ENCODE measurements at places on chromosomes 11 and 22.

- DNase-seq: no peak
These were observed 2.2 kb downstream of the MLC1 start for GRCh38 chr22:50082961-50083461.

- no peak for DNase-seq
These were observed 7.5 kb downstream of the TRIM29 start for GRCh38 chr11:120130176-120130980.

- no peak for DNase-seq
These were observed 403.5 kb upstream of the LUZP2 start for GRCh38 chr11:24093375-24093774.

GRCh38 chr11:118533769-118534729 lies 3.1 kb downstream of the TMEM25 start:
- no peak for DNase-seq

GRCh38 chr22:47681411-47682165 lies 919.1 kb downstream of the TBC1D22A start:
- DNase-seq: no peak

GRCh38 chr11:123284454-123284853 lies 89.4 kb upstream of the CLMP start:
- DNase-seq: no peak

DNA sequence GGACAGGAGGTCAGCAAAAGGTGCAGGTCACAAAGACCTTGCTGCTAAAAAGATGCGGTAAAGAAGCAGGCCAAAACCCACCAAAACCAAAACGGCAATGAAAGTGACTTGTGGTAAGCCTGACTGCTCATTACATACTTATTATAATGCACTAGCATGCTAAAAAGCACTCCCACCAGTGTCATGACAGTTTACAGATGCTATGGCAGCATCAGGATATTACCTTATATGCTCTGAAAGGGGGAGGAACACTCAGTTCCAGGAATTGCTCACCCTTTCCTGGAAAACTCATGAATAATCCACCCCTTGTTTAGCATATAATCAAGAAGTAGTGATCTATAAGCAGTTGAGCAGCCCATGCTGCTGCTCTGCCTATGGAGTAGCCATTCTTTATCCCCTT lies 45.2 kb upstream of the SLC5A12 start:
- DNase-seq: no peak

DNA sequence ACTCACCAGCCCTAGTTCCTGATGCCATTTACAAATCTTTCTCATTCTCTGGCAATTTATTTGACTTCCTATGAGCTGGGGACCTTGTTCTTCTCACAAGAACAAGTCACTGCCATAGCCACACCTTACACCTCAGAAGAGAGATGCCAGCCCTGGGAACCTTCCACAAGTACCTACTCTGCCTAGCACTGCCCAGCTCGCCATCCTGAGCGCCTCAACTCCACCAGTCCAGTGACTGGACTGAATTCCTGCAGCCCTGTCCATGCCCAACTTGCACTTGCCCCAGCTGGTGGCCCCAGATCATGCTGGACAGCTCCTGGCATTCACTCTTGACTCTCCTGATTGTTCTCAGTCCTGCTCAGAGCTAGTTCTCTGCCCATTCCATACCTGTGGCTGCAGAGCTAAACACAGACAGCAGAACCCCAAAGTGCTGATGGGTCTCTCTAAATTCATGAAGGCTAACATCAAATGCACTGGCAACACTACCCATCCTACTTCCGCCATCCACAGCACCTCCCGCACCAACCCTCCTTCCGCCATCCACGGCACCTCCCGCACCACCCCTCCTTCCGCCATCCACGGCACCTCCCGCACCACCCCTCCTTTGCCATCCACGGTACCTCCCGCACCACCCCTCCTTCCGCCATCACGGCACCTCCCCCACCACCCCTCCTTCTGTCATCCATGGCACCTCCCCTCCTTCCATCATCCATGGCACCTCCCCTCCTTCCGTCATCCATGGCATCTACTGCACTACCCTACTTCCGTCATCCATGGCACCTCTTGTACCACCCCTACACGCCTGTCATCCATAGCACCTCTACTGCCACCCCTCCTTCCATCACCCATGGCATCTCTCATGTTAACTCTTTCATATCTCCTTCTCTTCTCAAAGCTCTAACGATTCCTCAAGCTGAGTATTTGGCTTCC lies 23.6 kb upstream of the SLC25A1 start:
- DNase-seq: no peak

DNA sequence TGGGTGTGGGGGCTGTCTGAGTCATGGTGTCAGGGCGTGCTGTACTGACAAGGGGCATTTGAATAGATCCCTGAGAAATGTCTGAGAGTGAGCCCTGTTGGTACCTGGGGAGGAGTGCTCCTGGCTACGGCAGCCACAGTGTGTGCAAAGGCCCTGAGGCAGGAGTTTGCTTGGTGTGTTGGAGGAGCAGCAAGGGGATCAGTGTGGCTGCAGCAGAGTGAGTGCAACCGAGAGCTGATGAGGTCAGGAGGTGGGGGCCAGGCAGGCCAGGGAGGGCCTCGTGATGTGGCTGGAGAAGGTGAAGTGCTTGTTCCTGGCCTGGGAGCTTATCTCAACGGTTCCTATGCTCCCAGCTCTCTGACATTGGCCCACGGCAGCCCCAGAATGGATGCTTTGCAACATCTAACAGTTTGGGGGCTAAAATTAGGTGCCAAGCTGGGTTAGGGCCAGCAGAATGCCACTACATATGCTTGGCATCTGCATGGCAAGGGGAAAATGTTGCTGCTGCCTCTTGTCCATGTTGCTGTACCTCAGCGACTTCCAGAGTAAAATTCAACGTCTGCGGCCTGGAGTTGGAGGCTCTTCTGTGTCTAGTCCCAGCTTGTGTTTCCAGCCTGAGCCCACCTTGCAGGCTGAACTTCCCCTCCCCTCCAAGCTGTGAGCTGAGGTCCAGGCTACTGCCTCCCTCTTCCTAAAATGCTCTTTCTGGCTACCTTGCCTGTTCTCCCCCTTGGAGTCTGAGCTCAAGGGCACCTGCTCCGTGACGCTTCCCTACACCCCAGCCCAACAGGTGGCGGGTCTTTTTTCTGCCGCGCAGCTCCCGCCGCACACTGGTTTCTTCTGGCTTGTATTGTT lies 48.2 kb upstream of the MYEOV start:
- DNase-seq: no peak

DNA sequence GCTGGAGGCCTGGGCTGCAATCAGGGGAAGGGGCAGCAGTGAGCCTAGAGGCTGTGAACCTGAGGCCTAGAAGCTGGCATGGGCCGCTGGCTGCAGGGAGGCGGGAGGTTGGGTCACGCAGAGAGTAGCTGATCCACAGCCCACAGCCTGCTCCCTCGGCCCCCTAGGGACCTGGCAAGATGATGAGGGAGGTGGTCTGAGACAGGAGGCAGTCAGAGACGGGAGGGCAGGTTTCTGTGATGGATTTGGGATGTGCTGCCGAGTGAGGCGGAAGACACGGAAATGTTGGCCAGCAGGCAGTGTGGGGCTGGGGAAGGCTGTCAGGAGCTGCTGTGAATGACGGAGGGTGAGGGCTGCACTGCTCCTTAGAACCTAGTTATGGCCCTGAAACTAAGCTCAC lies 22.7 kb downstream of the LRFN4 start:
- no peak for DNase-seq

DNA sequence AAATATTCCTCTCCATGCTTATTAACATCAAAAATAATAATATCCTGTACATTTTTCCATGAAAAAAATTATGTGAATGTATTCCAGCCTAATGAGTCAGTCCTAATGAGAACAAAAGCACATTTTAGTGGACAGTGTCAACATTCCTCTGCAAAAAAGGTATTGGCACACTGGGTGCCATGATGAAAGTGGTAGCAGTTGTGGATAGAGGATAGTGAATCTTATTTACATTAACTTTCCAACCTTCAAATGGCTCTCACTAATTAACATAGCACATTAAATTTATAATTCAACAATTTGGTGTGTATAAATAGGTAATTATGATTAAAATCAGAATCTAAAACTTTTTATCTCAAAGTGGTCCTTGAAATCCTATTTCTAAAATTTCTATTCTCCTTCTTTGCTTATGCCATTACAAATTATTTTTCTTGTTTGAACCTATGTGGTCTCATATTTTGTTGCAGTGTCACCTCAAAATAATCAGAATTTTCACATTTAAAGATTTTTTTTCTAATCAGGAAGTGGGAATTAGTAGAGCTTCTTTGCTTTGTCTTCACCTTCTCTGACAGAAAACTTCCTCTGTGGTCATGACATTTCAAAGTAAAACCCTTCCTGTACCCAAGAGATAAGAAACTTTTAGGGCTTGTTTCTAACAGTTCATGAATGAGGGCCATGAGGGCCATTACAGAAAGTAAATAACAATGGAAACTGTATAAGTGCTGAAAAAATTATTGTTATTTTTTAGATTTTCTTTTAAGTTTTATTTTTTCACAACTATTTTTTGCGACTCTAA lies 18.7 kb downstream of the SOX6 start:
- DNase-seq: no peak

DNA sequence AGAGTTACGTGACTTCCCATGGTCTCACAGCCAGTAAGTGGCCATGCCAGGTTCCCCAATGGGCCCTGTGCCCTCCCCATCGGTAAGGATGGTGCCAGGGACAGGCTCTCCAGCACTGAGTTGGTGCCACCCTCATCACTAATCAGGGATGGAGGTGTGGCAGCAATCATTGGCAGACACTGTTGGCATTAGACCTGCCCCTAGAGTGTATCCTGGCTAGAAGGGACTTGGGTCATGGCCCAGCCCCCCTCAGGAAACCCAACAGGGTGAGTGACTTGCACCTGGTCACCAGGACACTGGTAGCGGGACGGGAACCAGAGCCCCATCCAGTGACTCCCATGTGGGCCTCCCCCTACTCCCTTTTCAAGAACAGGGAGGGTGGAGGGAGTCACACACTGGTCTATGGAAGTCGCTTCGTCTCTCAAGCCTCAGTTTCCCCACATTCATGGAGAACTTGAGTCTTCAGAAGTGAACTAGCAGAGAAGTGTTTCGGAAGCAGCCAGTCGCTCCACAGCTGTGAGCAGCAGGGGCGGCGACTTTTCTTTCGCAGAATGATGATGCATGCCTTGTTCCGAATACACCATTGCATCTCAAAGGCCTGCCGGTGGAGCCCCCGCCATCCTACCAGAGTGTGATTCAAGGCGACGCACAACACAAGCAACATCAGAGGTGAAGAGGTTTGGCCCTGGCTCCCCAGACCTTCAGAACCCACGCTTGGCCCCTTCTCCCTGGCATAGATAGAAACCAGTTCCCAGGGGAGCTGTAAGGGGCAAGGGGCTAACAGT lies 12.9 kb downstream of the MS4A10 start:
- no peak for DNase-seq

All from inflammatory macrophage treated with lipopolysaccharide for 1 hour (primary cell).